ENCODE measurements at places on chromosomes 13 and 19.

- DNase-seq: no peak
Measured at GRCh38 chr19:55465460-55466240, 1.1 kb upstream of the C19orf85 start.

DNA sequence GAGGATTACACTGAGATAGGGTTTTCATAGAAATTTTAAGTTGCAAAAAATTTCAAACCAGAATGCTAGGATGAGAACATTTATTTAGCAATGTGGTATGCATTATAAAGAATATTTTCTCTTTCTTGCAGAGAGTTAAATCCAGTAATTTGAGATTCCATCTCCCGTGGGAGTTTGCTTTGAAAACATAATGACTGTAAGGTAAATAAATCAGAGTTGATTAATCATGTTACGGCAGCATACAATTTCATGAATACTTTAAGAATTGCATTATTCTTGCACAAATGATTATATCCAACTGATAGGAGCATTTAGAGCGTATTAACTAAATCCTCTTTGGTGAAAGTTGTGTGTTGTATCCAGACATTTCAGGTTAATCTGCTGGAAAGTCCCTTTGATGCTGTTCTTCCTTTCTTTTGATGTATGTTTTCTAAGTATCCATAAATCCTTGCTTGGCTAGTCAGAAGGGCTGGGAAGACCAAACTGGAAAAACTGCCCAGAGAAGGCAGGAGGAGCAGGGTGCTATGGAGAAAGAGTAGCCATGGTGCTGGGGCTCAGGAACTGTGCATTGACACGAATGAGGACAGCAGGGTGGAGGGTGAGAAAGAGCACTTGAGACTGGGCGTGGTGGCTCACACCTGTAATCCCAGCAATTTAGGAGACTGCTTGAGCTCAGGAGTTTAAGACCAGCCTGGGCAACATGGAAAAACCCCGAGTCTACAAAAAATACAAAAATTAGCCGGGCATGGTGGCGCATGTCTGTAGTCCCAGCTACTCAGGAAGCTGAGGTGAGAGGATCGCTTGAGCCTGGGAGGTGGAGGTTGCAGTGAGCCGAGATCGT is 4.8 kb upstream of the GJA3 start:
- no peak for DNase-seq

GRCh38 chr19:43569657-43570056 is 5.7 kb downstream of the XRCC1 start:
- DNase-seq: no peak

DNA sequence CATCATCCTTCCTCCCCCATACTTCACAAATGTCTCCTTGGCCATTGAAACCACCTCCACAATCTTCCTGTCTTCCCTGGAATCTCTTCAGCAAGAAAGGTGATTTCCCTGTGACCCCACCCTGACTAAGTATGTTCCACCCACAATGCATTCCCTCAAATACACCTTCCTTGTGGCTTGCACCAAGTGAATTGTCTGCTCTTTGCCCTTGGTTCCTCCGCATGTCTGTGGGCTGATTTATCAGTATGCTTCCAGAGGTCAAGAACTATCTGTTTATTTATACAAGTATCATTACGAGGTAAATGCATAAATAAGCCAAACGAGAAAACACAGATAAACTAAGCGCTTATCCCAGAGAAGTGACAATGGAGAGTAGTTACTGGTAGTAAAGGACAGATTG is 45.4 kb upstream of the POMP start:
- DNase-seq: no peak

GRCh38 chr19:9362905-9363304 is at the start of gene ZNF177:
TSS of gene ZNF177 (plus strand) at chr19:9363013. CDS start at chr19:9378312, 15,299 bp downstream.
- DNase-seq: peak; percentile 52

DNA sequence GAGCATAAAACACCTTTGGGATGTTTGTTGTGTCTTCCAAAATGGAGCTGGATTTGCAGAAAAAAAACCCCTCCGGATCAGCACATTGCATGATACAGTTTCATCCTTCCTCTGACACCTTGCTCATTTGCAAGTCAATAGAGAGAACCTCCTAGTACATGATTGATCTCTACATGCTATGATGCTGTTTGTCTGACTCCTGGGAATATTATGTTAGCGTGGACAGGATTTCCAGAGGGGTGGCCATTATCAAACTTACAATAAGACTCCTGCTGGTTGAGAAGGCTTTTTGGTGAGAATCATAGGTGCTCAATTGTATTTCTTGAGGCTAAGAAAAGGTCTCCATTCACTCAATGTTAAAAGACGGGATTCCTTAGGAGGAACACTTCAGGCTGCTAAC is 75.9 kb upstream of the SCEL start:
- DNase-seq: no peak

GRCh38 chr19:16325161-16325527 is 518 bp downstream of the KLF2 start:
- no peak for DNase-seq

DNA sequence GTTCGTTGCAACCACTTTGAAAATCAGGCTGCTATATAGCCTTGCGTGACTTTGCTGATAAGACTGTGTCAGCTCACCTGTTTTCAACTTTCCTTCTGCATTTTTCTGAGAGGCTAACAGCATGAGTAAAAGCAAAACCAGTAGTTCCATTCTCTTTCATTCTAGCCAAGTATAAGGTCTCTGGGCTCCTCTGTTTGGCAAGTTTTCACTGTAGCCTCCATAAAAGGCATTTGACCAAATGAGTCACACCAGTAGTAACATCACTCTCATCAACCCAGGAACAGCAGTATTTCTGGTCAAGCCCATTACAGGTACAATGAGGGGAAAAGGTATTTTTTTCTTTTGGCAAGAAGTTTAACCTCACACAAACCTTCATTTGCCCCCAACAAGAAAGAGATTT is 1149.8 kb upstream of the MIR17HG start:
- no peak for DNase-seq

DNA sequence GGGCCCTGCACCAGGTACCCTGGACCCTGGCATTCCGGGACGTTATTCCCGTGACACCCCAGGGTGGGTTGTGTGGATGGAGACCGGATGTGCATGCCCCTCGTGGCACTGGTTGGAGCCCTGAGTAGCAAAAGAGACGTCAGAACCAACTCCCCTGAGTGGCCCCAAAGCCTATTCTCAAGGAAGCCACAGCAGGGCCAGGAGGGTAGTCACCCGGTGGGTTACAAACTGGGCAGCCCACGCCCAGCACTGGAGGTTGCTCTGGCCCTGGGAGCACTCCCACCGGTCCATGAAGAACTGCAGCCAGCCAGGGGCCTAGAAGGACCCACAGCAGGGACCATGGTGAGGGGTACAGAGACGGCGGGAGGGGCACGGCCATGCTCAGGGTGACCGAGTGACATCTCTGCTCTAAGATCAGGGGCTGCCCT is 7.5 kb downstream of the KLF16 start:
- DNase-seq: no peak

- DNase-seq: no peak
Measured at GRCh38 chr13:44967704-44968433, 21.4 kb downstream of the NUFIP1 start.

DNA sequence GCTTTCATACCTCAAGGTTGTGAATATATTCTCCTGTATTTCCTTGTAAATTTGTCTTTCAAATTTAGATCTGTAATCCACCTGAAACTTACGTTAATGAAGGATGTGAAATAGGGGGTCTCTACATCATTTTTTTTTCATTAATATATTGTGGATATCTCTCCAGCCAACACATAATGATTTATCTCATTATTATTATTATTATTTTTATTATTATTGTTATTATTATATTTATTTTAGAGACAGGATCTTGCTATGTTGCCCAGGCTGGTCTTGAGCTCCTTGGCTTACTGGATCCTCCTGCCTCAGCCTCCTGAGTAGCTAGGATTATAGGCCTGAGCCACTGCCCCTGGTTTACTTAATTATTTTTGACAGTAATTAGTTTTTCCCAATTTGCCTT is 4.3 kb upstream of the LIPE start:
- no peak for DNase-seq

GRCh38 chr13:73859841-73860240 is 274.4 kb downstream of the KLF12 start:
- DNase-seq: no peak

- no peak for DNase-seq
Measured at GRCh38 chr13:114167426-114167825, 11.6 kb upstream of the CFAP97D2 start.

DNA sequence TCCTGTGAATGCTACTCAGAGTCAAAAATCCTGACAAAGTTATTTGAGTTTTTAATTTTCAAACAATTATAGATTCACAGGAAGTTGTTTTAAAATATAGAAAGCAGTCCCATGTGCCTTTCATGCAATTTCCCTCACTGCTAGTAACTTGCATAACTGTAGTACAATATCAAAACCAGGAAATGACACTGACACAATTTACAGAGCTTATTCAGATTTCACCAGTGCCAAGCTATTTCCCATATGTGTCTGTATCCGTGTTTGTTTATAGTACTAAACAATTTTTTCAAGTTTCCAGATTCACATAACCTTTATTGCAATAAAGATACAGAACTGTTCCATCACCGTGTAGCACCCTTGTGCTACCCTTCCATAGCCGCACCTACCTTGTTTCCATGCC is 934.6 kb downstream of the PCDH17 start:
- no peak for DNase-seq

DNA sequence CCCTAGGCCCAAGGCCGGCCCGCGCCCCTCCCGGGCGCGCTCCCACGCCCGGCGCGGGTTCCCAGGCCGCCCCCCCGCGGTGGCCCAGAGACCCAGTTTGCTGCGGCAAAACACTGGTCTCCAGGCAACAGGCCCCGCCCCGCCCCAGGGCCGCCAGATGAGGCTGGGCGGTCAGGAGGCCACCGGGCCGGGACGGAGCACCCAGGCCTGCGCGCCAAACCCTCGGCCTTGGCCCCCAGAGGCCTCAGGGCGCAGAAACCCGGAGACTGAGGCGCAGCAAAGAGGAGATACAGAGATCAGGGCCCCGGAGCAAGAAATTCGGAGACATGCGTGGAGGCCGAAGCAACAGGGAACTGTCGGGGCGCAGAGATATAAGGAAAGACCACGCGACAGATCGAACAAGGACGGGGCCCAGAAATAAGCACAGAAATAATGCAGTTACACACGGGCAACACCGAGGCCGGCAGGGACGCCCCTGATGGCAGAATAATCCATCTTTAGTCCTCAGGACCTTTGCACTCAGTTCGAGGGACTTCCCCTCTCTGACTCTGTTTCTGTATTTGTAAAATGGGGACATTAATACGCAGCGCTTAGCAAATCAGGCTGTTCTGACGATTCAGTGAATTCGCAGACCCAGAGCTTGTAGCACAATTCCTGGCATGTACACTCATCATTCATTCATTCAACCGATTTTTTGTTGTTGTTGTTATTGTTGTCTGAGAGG is 20.8 kb upstream of the ERCC1 start:
- DNase-seq: peak; percentile 83

DNA sequence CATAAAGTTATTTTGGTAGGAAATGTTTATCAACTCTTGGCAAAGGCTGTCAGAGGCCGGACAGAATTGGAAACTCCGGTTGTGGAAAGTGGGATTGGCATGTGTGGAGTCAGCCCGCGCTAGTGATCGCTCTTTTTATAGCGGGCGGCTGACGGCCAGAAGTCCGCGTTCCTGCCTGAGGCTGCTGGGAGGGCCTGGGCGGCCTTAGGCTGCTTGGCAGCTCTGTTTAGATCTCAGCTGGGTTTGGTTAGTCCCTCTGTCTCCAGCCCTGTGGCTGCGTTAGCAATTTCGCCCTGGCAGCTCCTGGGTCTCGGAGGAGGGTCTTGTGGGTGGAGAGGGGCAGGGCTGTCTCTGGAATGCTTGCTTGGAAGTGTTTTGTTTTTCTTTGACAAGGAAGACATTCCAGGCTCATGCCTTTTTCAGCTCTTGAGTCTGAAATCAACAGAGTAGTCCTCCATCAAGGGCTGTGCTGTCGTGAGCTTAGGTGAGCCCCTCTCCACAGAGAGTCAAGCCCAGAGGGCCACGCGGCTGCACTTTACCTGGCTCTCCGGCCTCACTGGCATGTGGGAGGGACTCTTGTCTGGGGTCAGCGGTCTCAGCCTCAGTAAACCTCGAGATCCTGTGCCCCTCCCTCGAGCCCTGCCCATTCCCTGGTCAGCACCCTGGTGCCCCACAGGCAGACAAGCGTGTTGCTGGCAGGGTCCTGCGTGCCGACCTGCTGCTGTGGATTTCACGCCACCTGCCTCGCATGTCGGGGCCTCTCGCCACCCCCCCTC is 22.5 kb downstream of the DOT1L start:
- no peak for DNase-seq

DNA sequence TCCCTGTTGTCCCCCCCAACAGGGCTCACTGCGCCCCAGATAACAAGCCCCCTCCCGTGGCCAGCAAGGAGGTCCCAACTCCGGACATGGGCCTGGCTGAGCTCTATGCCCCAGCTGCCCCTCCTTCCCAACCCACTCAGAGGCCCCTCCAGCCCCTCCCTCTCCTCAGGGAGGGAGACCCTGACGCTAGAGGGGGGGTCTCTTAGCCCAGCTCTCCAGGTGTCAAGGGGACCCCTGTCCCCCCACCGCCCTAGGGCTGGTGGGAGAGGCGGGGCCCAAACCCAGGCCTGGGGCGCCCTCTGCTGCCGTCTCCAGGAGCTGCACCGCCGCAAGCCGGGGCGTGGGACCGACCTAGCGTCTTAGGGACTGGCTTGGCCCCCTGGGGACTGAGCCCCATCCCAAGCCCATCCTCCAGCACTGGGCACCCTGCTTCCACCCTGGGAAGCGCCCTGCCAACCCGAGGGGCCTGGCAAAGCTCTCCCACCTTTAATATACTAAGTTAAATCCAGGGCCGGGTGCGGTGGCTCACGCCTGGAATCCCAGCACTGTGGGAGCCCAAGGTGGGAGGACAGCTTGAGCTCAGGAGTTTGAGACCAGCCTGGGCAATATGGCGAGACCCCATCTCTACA is 1.4 kb downstream of the GRIN3B start:
- DNase-seq: peak; percentile 81

DNA sequence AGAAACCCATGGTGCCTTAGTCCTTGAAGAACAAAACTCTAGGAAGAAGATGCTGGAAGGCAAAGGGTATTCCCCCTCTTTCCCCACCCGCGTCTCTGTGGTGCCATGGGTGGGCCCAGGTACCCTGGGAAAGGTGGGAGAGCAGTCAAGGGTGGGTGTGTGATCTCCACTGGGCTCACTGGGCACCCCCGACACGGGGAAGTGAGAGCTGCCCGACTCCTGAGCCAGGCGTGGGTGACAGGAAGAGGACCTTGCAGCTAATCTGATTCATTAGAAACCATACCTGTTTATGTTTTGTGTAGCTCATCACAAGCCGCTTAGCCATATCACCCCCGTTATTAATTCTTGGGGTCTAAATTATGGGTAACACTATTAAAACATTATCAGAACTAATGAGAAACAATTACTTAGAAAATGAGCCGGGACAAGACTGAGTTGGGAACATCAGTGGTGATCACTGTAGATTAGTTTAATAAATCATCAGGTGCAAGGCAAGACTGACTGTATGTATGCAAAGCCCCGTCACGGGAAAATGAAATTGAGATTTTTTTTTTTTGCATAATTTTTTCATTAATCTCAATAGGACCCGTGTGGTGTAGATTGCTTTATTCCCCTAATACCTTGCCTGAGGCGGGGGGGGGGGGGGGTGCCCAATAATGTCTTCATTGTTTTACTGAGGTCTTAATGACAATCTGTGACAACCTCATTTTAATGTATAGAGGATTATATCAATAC is 77.3 kb downstream of the ZIC5 start:
- DNase-seq: no peak

- no peak for DNase-seq
Measured at GRCh38 chr13:108681986-108682575, 52.7 kb downstream of the MYO16 start.

GRCh38 chr19:46472592-46472991 is 1.2 kb upstream of the PNMA8A start:
- DNase-seq: no peak

GRCh38 chr19:32349724-32350470 is 4.5 kb downstream of the ZNF507 start:
- no peak for DNase-seq

Data from D721Med (cell line).